Suppressor macrophage treated with lipopolysaccharide for 1 hour (primary cell): ENCODE measurements at places on chromosomes 16 and 17.

DNA sequence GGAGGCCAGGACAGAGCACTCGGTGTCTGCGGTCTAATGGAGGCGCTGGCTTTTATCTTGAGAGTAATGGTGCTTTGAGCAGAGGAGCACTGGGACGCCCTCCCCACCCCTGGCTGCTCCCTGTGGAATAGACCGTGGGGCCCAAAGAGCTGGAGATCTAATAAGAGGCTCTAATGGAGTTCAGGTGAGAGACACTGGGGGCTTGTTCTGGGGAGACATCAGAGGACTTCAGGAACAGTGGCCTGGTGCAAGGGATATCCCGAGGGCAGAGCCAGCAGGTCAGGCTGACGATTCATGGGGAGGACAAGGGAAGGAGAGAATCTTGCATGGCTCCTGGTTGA is 9.5 kb upstream of the KRT19 start:
- DNase-seq: no peak

DNA sequence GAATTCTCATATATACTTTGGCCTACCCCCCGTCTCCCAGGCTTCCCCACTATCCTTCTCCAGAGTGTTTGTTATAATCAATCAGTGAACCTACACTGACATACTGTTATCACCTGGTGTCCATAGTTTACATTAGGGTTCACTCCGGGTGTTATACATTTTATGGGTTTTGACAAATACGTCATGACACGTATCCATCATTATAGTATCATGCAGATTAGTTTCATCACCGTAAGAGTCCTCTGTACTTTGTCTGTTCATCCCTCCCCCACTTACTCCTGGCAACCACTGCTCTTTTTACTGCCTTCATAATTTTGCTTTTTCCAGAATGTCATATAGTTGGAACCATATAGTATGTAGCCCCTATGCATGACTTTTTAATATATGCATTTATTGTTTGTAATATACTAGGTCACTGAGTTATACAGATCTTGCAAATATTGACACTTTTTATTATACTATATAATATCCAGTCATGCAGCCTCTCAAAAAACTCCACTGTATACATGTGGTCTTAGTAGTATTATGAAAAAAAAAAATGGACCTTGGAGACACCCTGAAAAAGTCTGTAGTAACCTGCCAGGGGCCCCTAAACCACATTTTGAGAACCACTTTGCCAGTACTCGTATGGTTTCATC is 28.4 kb downstream of the PPM1D start:
- DNase-seq: no peak

DNA sequence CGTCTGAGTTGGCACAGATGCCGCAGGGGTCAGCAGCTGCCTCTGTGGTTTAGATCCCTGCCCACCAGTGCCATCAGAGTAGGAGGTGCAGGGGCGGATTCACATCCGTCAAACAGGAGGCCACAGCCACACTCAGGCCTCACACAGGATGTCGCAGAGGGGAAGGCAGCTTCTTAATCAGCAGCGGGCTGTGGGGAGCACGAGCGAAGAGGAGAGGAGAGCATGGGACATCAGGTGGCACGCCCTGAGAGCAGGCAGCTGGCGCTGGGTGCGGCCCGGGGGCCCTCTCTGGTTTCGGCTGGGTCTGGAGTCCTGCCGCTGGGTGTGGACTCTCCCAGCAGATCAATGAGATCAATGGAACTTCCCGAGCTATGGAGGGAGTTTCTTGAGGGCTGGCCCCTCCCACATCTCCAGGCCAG is 9.6 kb downstream of the LLGL2 start:
- DNase-seq: peak; percentile 75

- DNase-seq: no peak
These were observed 40.4 kb downstream of the MYOCD start for GRCh38 chr17:12706070-12706469.

DNA sequence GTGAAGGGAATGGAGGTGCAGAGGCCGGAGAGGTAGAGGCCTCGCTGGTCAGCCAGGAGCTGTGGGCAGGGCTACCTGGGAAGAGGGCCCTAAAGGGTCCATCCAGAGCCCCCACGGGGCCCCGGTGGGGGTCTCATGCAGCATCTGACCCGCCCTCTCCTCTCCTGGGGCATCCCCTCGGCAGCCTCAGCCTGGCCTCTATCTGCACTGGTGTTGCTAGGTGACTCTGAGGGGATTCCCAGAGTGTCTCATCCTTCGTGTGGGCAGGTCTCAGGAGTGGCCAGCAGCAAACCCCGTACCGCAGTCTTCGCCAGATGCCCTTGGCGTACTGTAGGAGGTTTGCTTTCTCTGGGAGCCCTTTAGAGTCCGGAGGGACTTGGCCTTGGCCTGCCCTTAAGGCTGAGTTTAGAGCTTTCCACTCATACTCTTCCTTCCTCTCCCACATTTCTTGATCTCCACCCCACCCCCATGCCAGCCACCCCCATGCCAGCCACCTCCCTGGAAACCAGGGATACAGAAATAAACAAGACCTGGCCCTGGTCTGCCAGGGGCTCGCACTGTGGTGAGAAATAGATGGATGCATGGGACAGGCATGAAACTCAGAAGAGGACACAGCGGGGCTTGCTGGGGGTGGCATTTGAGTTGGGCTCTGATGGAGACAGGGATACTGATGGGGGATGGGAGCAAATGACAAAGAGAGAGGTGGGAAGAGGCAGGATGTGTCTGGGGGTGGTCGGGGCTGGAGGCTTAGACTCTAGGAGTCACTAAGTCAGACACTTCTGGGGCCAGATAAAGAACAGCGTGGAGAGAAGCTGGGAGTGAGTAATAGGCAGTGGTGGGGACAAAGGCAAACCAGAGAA is 9.9 kb downstream of the SLC5A10 start:
- DNase-seq: peak; percentile 68

GRCh38 chr17:52048137-52048898 is 110.2 kb downstream of the CA10 start:
- no peak for DNase-seq

DNA sequence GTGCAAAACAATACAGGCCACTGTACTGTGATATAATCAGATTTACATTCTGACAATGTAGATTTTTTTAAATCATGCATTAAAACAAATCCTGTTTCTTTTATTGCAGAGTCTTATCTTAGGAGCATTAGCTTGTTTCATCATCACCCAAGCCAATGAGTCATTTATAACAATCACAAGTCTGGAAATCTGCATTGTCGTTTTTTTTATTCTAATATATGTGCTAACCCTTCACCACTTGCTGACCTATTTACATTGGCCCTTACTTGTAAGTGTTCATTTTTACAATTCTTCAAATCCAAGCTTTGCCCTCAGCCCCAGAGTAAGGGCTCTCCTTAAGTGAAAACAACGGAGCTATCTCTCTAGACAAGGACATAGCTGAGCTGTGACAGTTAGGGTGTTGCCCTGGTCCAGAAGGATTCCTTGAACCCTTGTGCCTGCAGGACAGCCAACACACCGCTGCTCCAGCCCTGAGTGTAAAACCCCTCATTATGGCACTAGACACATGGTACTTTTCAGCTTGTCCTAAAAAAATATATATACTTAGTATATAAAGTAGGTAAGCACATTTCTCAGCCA is 3.7 kb downstream of the CMTM1 start:
- DNase-seq: peak; percentile 70

DNA sequence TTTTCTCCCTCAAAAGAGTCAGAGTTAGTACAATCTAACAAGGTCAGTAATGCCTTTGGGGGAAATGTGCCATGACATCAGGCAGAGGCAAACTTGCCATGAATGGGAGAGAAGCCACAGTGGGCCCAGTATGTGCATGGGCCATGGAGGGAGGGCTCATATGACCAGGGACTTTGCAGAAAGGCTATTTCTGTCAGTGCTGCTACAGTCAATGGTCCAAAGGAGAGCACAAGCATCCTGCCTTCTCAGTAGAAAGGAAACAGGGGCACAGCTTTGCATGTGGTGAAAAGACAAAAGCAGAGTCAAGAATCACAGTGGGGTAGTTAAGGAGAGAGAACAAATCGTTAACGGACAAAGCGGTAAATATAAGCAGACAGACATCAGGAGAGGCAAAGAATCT is 11.2 kb upstream of the CORO6 start:
- DNase-seq: no peak

- no peak for DNase-seq
These were observed at the start of gene NPW for GRCh38 chr16:2019518-2019920. NPW (plus strand) TSS chr16:2019785.

DNA sequence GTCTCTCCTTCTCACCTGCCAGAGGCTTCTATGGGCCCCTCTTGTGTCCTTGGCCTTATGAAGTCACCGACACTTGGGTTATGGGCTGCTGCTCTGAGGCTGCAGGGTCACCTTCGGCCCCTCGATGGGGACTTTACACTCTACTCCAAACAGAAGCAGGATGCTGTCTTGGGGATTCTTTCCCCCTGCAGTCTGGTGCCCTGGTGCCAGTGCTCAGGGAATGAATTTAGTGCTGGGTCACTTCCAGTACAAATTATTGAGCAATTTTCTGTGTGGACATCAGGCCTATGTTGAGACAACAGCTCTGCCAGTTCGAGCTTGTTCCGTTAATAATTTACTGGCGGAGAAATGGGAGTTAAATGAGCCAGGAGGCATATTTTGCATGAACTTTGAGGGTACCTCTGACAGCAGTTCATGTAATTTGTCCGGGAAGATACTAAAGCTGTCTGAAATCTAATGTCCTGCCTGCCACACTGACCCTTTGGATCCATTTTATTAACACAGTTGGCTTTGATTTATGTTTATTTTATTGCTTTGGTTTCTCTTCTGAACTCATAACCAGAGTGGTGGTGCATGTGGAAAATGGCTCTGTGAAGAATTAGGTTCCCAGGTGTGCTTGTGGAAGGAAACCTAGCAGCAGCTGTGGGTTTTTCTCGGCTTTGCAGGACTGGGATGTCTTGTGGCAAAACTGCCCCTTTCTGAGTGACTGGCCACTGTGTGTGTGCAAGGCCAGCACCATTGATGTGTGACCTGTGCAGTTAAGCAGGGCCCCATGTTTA is 34.1 kb upstream of the DHX8 start:
- no peak for DNase-seq

GRCh38 chr16:29898135-29898803 is 1.1 kb downstream of the SEZ6L2 start:
- no peak for DNase-seq

DNA sequence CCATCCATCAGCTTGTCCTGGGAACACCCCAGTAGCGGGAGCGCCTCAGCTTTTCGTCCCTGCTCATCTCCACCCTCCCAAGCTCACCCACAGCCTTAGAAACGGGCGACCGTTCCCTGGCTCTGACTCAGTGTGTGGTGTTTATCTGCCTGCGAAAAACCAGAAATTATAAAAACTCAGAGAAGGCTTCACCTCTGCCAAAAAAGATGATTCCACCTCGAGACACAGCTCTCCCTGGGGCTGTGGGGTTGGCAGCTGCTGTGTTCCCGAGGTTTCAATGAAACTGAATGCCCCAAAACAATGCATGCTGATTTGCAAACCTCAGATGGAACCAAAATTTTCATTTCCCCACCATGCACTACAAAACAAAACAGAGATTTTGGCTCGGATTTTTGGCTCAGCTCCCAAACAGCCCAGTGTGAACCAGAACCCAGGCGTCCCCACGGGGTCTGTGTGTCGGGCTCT is 62.4 kb upstream of the MED9 start:
- no peak for DNase-seq

GRCh38 chr17:42894283-42895184 is 6.1 kb upstream of the G6PC1 start:
- no peak for DNase-seq

DNA sequence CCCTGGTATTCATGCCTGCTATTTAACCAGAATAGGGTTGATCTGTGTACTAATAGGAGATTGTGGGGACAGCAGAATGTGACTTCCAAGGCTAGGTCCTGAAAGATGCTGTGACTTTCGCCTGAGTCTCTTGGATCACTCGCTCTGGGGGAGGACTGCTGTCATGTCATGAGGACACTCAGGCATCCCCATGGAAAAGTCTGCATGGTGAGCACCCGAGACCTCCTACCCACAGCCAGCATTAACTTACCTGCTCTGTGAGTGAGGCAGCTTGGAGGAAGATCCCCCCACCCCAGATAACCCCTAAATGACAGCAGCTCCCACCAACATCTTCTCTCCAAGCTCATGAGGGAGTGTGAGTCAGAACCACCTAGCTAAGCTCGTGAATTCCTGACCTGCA is 30.3 kb upstream of the C16orf78 start:
- no peak for DNase-seq

DNA sequence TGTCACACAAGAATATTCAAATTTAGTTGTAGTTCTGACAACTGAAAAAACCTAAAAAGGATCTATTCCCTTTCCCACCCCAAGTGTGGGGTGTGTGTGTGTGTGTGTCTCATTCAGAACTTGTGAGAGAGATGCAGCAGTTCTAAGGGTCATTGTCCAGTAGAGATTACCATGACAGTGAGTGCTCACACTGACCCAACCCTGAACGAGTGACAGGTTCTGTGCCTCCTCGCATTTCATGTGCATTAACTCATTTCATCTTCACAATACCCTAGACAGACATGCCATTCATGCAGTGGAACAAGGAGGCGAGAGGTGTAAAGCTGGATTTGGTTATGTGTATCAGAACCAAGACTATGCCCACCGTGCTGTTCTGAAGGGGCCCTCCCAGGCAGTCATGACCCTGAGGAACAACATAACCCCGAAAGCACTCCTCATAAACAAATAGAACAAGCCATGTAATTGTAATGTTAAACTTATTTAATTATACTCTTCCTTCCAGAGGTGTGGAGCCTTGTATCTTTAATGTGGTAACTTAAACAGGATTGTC is 102.1 kb downstream of the CLEC16A start:
- no peak for DNase-seq

- no peak for DNase-seq
These were observed 145.3 kb upstream of the PLCG2 start for GRCh38 chr16:81633680-81634379.

DNA sequence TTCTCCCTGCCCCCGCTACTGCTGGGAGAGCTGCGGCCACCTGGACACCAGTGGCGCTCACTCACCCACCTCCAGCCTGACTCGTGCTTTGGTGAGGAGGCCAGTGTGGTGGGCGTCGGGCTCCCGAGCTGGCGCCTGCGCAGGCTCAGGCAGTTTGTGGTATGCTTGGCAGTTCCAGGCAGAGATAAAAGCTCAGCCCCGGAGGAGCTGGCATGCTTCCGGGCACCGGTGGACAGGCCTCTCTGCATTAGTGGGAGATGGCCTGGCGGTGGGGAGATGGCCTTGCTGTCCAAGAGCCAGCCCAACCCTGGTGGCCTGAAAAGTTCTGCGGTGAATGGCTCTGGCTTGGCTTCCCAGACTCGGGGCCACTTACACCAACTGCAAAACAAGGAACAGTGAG is 4.1 kb downstream of the ADGRG1 start:
- no peak for DNase-seq

DNA sequence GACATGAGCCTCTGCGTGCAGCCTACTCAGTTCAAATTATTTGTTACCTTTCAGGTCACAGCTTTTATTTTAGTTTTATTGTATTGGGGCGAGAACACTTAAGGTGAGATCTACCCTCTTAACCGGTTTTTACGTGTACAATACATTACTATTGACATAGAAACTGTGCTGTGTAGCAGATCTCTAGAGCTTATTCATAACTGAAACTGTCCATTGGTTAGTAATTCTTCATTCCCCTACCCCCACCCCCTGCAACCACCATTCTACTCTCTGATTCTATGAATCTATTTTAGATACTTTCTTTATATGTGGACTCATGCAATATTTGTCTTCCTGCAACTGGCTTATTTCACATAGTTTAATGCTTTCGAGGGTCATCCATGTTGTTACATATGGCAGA is 43.5 kb downstream of the KNOP1 start:
- DNase-seq: no peak
